CD4-positive, alpha-beta memory T cell (primary cell): ENCODE measurements at places on chromosomes 2 and 18. TPM values are rescaled to one million over a fixed set of nuclear protein-coding genes. Genes with fewer than 3 reads are reported as not detected.

DNA sequence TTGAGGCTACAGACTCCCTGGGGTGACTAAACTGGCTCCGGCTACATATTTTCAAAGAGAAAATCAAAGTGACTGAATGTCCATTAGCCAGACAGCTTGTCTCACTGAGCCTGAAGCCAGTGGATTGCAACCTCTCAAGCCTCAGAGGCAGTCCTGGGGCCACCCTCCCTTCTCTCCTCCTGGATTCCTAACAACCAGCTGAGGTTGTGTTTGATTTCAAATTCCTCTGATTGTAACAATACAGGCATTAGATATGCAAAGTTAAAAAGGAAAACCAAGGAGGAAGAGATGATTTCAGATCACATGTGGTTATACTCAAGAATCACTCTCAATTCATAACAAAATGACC, 101.0 kb upstream of the LMAN1 start:
- no peaks in the 10 kb centered on the region for H3K27me3 ChIP-seq
- no peaks in the 10 kb centered on the region for H3K4me1 ChIP-seq
- no peak for DNase-seq
- no peak overlapping the region for H3K27ac ChIP-seq

GRCh38 chr18:36828157-36828629, 609 bp downstream of the TPGS2 start:
- no peak for DNase-seq
- H3K4me3 ChIP-seq = peak overlapping the region; percentile 90
- H3K27ac ChIP-seq = peak overlapping the region; percentile 82
- H3K27me3 ChIP-seq = no peaks in the 10 kb centered on the region
- H3K36me3 ChIP-seq = no peaks in the 10 kb centered on the region

DNA sequence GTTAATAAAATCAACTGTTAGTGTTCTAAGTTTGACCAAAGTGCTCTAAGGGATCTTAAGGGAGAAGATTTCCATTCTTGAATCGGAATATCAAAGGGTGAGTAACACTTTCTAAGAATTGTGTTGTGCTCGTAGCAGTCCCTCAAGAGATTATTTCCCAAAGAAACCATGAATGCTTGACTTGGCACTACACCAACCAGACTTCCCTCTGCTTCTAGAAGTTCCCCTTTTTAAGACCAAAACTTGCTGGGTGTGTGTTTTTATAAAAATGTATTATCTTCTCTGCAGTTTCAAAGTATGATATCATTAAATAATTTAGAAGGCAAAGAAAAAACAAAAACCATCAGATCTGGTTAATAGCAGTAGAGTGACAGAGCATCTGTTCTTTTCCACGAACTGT, 522.0 kb upstream of the FAM98A start:
- no peaks in the 10 kb centered on the region for H3K4me1 ChIP-seq
- H3K27ac ChIP-seq = no peak overlapping the region
- no peak for DNase-seq
- no peaks in the 10 kb centered on the region for H3K36me3 ChIP-seq
- no peak overlapping the region for H3K4me3 ChIP-seq
- H3K27me3 ChIP-seq = no peaks in the 10 kb centered on the region

GRCh38 chr2:74902281-74902860, 56.1 kb upstream of the POLE4 start:
- H3K27me3 ChIP-seq = no peaks in the 10 kb centered on the region
- no peaks in the 10 kb centered on the region for H3K36me3 ChIP-seq
- H3K4me3 ChIP-seq = no peak overlapping the region
- no peak for DNase-seq
- no peak overlapping the region for H3K27ac ChIP-seq

The CNDP1 gene
- not detected for polyA plus RNA-seq

GRCh38 chr18:41745166-41746049, 209.6 kb upstream of the PIK3C3 start:
- H3K36me3 ChIP-seq = no peaks in the 10 kb centered on the region
- H3K27ac ChIP-seq = no peak overlapping the region
- H3K4me3 ChIP-seq = no peak overlapping the region

DNA sequence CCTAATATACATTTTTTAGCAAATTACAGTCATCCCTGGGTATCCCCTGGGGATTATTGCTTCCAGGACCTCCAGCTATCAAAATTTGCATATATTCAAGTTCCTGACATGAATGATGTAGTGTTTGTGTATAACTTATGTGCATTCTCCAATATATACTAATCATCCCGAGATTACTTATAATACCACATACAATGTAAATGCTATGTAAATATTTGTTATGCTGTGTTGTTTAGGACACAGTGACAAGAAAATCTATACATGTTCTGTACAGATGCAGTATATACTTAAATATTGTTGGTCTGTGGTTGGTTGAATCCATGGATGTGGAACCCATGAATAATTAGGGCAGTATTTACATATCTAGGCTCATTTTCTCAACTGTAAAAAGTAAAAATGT, 1060.3 kb downstream of the DSC3 start:
- no peaks in the 10 kb centered on the region for H3K36me3 ChIP-seq
- no peaks in the 10 kb centered on the region for H3K27me3 ChIP-seq
- no peak for DNase-seq

The FOXD4L1 gene
- polyA plus RNA-seq = not detected

- H3K36me3 ChIP-seq = no peaks in the 10 kb centered on the region
- DNase-seq = no peak
- H3K4me1 ChIP-seq = no peaks in the 10 kb centered on the region
- no peak overlapping the region for H3K27ac ChIP-seq
- H3K27me3 ChIP-seq = no peaks in the 10 kb centered on the region
Observed at GRCh38 chr18:773980-774624, 37.9 kb downstream of the YES1 start.

- no peak for DNase-seq
- H3K36me3 ChIP-seq = no peaks in the 10 kb centered on the region
- no peaks in the 10 kb centered on the region for H3K27me3 ChIP-seq
- no peaks in the 10 kb centered on the region for H3K4me1 ChIP-seq
- H3K27ac ChIP-seq = no peak overlapping the region
- H3K4me3 ChIP-seq = no peak overlapping the region
Observed at GRCh38 chr18:44586782-44587524, 93.7 kb upstream of the SETBP1 start.

DNA sequence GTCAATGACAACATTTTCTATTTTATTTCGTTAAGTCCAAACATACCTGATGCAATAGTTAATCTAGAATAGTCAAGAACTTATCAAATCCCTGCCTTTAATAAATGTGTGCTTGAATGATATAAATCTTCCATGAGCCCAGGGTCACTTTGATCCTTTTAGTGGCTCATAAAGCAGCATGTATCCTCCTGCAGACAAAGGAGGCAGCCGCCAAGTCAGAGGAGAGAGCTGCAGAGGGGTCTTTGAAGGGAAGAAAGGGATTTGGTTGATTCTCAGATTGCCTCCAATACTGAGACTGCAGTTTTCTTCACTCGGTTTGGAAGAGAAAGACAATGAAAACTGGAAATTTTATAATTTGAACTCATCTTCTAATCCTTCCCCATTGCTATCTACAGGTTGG, 378.4 kb upstream of the PIK3C3 start:
- H3K4me1 ChIP-seq = no peaks in the 10 kb centered on the region
- no peak for DNase-seq
- H3K27me3 ChIP-seq = no peaks in the 10 kb centered on the region

GRCh38 chr18:77166523-77166922, 33.9 kb upstream of the MBP start:
- H3K27ac ChIP-seq = no peak overlapping the region
- no peaks in the 10 kb centered on the region for H3K36me3 ChIP-seq
- no peak for DNase-seq
- H3K27me3 ChIP-seq = no peaks in the 10 kb centered on the region
- H3K4me1 ChIP-seq = no peaks in the 10 kb centered on the region
